Activated CD4-positive, alpha-beta T cell treated with anti-CD3 and anti-CD28 coated beads for 1 hour (primary cell): ENCODE measurements at places on chromosomes 11 and 22.

DNA sequence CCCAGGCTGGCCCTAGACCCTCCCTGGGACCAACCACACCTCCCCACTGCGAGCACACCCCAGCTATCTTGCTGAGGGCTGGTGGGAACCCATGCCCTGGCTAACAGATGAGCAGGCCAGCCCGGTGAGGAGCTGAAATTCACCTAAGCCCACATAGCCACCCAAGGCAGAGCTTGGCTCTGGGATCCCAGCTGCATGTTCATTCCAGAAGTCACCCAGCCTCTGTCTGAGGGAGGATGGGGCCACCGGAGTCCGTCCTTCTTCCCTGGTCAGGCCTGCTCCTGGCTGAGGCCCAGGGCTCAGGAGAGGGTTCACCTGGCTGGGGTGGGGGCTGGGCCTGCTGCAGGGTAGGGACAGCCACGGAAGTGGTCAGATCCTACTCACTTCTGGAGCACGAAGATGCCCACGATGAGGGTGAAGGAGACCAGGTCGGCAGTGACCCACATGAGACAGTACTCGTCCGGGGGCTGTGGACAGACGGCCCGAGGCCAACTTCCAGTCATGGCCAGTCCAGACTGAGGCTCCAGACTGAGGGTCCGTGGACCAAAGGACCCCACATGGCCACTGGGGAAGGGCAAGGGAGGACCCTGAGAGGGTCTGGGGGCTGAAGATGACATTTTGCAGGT, 6.6 kb upstream of the KLHL35 start:
- no peak for DNase-seq

DNA sequence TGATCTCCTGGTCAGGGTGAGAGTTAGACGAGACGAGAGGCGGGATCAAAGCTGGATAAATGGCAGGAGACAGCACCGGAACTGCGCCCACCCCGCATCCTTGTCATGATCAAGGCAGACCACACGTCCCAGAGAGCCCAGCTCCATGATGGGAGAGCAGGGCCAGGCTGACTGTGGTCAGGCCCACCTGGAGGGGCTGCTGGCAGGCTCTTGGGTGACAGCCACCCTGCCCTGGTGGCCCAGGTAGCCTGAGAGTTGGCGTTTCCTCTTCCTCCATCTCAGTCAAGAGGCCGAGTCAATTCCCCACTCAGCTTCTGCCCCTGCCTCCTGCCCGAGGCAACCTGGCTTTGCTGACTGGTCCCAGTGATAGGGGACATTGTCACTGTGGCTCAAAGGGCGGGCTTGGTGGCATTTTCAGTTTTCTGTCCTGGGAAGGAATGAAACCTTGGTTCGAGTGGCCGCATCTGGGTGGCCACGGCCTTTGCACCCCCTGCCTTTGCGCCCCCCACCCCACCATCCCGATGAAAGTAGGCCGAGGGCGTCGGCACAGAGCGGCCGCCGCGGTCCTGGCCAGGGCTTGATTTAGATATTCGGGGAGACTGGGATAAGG, 60.8 kb upstream of the PPARA start:
- DNase-seq: no peak

GRCh38 chr11:28114731-28115130, 6.5 kb downstream of the METTL15 start:
- no peak for DNase-seq

- no peak for DNase-seq
Observed at GRCh38 chr11:3671334-3672254, at the start of gene CHRNA10. Gene CHRNA10 (minus strand): TSS chr11:3671384. CDS start chr11:3671312, 72 bp downstream.

DNA sequence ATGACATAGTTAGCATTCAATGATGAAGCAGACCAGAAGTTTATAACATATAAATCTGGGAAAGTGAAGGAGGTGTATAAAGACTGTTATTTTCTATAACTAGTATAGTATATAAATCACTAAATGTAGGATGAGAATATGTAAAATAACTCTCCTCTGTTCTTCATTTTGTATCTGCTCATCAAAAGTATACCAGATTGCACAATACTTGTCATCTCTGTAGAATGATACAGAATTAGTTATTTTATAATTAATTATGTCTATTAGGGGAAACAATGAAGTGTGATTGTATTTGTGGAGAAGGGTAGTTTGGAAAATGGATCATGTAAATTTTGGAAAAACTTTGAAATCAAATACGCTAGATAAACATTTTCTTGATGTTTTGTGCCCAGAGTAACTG, 18.4 kb downstream of the OR51L1 start:
- DNase-seq: no peak

DNA sequence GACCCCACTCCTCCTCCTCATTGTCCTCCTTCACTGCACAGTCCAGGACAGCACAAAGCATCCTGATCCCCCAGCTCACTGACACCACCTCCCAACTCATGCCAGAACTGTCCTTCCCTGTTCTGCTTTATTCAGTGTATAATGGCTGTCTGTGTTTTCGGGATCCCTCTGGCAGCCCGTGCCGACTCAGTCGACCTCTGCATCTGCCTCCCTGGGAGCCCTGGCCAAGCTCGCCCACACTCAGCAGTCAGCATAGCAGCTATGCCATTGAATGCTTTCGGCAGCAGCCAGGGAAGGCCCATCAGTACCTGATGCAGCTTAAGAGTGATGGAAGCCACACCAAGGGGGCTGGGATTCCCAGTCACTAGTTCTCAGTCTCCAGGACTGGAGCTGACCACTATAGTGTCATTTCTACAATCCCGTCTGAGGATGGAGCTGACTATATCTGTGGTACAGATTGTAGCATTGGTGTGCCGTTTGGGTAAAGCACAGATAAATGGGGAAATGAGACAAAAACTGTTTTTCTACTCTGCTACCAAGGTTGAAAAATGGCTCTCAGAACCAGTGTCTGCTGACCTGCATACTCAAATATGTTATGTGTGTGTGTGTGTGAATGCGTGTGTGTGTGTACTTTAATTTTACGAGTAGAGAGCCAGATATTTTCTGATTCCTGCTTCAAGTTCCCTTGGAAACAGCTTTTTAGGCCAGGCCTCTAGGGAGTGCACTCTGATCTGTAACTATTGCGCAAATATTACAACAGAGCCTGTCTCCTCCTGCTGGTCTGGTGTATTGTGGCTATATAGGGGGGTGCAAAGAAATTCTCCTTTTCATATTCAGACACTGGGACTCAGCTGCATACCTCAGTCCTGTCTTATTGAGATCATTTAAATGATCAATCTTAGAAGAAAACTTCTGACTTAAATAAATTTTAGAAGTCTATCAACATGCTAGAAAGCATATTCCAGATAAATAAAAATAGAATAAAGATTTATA, 78.8 kb upstream of the TOP3B start:
- DNase-seq: no peak

DNA sequence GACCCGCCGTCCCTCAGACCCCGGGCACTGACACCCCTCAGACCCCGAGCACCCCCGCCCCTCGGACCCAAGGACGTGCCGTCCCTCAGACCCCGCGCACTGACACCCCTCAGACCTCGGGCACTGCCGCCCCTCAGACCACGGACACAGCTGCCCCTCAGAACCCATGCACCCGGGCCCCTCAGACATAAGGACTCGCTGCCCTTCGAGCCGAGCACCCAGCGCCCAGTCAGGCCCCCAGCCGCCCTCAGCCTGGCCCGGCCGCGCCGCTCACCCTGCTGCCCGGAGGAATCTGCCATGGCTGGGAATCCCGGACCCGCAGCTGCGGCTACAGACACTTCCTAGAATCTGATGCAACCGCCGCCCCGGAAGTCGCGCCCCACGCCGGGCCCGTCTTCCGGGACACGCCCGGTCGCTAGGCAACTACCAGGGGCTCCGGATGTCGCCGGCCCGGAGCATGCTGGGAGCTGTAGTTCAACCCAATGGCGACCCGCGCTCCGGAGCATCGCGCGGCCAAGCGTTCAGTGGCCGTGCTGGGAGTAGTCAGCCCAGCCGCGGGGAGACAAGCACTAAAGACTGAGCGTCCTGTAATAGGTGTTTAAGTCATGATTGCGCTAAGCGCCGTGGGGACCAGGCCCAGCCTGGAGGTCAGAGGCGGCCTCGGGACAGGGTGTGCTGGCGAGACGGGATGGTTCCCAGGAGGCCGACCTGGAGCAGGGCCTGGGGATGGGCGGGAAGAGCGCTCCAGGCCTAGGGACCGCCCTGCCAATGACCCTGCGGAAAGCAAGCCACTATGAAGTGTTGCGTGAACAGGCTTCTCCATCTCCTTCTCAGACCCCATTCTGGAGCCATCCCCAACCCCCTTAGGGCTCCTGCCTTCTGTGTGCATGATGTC, at the start of gene CARS1:
Gene CARS1 (minus strand): TSS at position 355 of the 895 bp plus-strand sequence. CDS start 56 bp downstream, at position 299.
- DNase-seq: peak; percentile 90
